Brain microvascular endothelial cell (primary cell): ENCODE measurements at places on chromosomes 16 and 17.

DNA sequence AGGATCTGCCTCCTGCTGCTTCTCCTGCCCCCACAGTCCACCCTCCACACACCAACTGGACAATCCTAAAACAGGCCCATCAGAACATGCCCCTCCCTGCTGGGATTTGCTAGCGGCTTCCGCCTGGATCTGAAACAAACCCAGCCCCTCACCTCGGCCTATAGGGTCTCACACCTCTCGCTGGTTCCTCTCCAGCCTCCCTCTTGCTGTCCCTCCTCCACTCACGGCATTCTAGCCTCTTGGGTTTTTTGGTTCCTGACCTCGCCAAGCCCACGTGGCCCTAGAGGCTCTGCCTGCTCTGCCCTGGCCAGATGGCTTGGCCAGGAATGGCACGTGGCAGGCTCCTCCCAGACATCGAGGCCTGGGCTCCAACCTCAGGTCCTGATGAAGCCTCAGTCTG is 15.7 kb upstream of the MTSS2 start:
- DNase-seq = no peak

- DNase-seq = no peak
Observed at GRCh38 chr16:83296505-83296904, 511.3 kb upstream of the HSBP1 start.

DNA sequence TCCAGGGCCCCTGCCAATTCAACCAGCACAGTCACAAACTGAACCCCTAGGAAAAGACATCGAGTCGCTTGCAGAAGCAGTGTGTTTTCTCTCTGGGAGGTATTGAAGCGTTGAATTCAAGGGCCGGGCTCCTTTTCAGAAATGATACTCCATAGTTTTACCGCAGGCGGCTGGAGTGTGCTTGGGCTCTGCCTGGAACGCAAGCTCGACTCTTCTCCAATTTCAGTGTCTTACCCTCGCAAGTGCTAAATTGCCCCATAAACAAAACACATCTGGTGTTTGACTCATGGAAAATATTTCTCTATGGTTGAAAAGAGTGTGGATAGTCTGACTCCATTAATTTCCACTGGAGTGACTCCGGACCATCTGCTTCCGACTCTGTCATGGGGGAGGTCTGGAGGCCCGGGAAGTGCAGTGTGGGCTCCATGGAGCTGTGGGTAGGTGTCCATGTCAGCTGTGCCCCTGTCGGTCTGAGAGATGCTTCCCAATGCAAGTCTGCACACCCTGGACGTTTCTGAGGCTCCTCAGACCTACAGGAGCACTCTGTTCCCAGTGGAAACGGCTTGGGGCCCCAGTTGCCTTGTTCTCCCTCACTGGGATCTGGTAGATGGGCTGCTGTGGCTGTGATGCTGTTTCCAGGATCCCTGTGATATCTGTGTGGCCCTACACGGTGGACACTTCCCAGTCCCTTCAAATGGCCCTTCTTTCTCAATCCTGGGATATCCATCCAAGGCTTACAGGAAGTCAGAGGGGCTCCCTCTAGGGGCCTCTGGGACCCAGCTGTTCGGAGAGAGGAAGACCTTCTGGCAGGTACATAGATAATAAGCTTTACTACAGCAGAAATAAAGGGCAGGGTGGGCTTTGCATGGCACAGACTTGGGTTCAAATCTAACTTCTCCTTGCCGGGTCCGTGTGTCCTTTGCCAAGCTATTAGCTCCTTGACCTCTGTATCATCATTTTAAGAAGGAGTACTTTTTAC is 119.8 kb upstream of the CDH13 start:
- no peak for DNase-seq

GRCh38 chr17:21263376-21263775 is 10.2 kb upstream of the NATD1 start:
- no peak for DNase-seq

- DNase-seq = no peak
Observed at GRCh38 chr17:64003526-64004121, 5.5 kb downstream of the PRR29 start.

- no peak for DNase-seq
Observed at GRCh38 chr16:14089283-14089823, 18.2 kb downstream of the MRTFB start.

- DNase-seq = no peak
Observed at GRCh38 chr16:20072874-20073202, 852 bp downstream of the GPR139 start.

DNA sequence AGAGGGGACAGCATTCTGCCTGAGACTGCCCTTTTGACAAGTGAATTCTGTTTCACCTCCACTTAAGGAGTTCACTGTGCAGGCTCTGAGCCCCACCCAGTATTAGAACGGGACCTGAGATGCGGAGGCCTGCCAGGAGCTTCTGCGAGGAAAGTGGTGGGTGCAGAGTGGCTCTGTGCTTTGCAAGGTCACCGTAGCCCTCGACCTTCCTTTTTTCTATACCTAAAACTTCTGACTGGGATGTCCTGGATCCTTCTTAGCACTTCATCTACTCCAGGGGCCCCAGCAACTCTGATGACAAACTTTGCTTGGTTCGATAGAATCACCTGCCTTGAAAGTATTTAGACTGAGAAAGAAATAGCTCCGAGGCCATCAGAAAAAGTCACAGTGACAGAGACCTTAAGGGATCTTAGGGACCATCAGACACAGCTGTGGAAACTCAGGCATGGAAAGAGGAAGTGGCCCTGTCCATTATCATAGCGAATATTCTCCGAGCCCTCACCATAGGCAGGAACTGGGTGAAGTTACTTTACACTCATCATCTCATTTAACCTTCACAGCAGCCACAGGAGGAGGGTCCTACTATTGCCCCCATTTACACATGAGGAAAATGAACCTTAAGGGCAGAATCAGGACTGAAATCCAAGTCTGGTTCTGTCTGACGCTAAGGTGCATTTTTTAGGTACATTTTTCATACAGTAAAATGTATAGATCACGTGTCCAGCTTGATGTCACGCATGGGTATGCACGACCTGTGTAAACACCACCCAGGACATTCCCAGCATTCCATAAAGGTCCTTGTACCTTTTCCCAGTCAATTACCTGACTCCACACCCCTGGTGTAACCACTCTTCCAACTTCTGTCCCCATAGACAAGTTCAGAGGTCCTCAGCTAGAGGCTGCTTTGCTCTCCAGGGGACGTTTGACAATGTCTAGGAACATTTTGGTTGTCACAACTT is 676 bp upstream of the KRT13 start:
- DNase-seq = no peak

DNA sequence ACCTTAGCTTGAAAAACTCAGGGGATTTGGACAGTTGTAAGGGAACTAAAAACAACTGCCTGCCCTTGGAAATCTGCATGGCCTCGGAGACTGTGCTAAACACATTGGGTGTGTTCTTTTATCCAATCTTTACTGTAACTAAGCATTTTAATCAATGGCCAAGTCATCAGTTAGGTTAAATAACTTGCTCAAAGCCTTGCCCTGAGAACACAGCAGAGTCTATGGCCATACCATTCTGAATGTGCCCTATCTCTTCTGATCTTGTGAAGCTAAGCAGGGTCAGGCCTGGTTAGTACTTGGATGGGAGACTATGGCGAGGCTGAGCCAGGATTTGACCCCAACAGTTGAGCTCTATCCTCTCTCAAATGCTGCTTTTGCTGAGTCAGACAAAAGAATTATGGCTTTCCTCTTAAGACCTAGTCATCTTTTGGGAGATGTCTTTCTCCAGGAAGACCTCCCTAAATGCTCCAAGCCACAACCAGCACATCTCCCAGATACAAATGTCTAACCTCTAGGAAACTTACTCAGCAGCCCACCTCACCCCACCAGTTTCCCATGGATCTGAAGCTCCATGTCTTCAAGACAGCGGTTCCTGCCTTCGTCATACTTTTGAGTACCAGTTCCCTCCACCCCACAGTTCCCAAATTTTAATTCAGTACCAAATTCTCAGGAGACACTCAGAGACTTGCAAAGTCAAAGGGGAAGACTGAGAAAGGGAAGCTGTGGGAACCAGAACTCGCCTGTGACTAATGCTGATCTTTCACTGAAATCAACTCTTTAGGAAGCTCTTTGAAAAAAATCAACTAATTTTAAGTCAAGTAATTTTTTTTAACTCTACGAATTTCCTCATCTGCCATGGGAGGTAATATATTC is 336.1 kb downstream of the MAF start:
- no peak for DNase-seq

- DNase-seq = no peak
Observed at GRCh38 chr16:22272870-22273650, 24.1 kb upstream of the POLR3E start.

DNA sequence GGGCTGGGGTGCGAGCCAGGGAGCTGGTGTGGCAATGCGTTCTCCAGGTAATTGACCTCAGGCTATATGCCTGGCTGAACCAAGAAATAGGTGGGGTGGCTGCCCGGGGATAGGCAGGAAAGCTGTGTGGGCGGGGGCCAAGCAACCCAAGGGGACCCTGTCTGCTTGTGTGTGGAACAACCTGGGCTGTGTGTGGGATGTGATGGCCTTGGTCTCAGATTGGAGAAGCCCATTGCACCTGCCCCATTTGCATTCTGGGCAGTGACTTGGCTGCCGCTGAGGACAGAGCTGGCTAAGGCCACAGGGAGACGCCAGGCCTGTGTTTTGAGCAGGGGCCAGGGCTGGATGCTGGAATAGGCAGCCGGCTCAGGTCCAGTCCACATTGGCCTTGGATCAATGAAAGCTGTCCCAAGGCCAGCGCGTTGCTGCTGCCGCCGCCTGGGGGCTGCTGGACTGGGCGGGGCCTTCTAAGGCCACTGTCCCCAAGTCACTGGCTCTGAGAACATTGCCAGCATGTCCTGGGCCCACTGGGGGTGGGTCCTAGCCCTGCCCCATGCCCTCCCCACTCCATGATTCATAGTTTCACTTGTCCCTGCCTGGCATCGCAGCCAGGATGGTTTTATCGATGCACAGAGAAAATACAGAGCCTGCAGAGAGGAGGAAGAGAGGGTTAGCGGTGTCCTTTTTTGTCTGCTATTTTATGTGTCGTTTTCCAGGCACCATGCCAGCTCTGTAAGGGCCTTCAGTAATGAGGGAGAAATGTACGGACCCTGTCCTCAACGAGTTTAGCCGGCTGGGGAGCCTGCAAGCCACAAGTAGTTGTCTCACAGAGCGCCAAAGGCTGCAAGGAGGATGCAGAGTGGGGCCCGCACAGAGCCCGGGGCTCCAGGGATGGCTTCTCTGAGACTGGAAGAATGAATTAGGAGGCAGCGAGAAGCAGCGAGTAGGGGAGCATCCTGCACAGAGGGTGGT is 43.9 kb downstream of the NKD1 start:
- DNase-seq = no peak

GRCh38 chr16:80263181-80263823 is 277.5 kb upstream of the DYNLRB2 start:
- DNase-seq = no peak

GRCh38 chr17:81052199-81052997 is 17.4 kb downstream of the BAIAP2 start:
- DNase-seq = no peak

DNA sequence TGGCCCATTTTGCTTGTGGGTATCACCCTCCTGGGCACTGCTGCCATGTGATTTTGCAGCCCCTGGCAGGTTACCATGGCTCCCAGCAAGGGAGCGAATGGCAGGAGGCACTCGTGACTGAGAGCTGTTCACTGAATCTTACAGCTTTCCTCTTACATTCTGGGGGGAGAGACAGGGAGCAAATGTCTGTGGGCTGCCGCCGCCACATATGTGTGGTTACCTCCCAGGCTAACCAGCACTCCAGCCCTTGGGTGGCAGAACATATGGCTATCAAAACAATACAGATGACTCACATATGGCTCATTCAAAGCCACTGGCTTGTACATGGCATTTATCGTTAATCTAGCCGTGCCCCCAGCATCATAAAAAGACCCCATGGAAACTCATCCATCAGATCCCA is 19.8 kb downstream of the GTF3C1 start:
- peak; percentile 81 for DNase-seq

- no peak for DNase-seq
Observed at GRCh38 chr16:88698646-88699045, 7.6 kb downstream of the RNF166 start.

DNA sequence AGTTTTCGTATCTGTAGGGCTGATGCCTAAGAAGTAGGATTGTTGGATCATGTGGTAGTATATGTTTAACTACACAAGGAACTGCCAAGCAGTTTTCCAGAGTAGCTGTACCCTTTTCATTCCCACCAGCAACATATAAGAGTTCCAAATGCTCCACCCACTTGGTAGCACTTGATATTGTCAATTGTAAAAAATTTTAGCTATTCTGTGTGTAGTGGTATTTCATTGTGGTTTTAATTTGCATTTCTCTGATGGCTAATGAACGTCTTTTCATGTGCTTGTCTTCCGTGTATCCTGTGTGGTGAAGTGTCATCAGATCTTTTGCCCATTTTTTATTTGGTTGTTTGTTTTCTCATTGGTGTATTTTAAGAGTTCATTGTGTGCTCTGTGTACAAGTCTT is 69.7 kb downstream of the TANC2 start:
- DNase-seq = no peak

DNA sequence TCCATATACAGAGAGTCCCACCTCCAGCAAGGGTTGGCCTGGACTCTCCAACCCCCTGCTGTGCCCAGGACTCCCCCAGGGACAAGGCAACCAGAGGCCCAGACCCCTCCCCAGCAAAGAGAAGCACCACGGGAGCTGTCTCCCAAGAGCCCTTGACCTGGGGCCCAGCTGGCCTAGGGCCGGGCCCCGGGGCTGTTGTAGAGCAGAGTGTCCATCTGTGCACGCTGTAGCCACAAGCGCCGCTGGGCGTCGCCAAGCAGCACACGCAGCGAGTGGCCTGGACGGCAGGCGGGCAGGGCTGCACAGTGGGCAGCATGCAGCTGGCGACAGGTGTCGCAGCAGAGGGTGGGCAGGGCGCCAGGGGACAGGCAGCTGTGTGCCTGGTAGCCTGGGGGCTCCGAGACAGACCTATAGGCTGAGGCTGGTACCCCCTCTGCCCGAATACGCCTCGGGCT is 4.3 kb downstream of the SPATA2L start:
- DNase-seq = no peak

DNA sequence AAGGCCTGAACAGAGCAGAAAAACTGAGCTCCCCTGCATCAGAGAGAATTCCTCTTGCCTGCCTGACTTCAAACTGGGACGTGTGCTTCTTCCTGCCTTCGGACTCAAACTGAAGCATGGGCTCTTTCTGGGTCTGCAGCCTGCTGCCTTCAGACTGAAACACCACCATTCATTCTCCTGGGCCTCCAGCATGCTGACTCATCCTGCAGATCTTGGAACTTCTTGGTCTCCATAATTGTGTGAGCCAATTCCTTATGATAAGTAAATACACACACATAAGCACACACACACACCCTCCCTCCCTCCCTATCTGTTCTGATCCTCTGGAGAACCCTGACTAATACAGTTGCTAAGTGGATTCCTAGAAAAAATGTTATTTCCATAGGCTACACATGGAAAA is 874.3 kb upstream of the EEF2KMT start:
- no peak for DNase-seq

- no peak for DNase-seq
Observed at GRCh38 chr17:81228420-81228819, 5.7 kb upstream of the CEP131 start.

- no peak for DNase-seq
Observed at GRCh38 chr16:86452451-86452850, 57.9 kb upstream of the FOXF1 start.

DNA sequence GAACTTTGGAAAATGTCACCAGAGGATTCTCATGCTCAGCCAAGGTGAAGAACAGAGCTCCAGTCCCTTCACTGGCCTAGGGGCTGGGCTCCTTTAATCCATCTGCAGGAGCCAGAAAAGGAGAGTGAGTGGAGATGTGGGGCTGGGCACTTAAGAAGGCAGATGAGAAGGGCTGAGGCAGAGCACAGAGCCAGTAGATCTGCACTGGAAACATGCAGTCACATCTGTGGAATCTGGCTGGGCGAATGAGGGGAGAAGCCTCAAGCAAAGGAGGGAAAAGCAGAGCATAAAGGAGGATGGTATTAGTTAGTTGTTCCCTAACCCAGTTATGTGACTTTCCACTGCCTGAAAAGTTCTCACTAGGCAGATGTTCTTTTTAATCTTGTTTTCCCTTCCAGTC is 50.4 kb upstream of the BCAR1 start:
- no peak for DNase-seq
